ENCODE measurements at places on chromosomes 2 and 18.
A peak's percentile ranks its signal among the peaks of the same experiment; 100 is the strongest.

GRCh38 chr18:47683774-47684173 lies 246.7 kb downstream of the SMAD2 start:
- no peak for DNase-seq

GRCh38 chr2:239566995-239567568 lies 166.3 kb upstream of the HDAC4 start:
- no peak for DNase-seq

DNA sequence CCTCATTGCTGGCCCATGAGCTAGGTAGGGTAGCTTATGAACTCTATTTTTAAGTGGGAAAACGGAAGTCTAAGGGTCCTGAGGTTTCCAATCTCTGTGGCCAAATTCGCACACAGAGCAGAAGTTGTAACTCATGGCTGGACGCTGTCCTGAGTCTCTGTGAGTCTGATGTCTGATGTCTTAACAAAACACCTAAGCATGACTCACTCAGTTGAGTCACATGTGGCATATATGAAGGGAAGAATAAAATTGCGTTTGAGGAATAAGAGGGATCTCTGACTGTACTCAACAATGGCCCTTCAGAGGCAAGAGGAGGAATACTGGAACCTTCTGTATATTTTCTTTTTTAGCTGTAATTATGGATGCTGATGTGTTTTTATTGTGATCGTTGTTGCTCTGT lies 569.7 kb downstream of the RIT2 start:
- DNase-seq, result no peak

DNA sequence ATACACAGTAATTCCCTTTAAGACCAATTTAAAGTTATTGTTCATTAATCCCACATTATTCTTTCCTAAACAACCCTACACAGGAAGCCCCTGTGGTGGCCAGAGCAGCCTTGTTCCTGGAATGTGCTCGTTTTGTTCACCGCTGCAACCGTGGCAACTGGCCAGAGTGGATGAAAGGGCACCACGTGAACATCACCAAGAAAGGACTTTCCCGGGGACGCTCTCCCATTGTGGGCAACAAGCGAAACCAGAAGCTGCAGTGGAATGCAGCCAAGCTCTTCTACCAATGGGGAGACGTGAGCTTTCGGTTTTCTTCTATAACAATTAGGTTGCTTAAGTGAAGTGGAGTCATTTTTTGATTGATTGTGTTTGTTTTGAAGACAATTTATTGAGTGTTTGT lies 101.0 kb downstream of the UNC80 start:
- DNase-seq, result no peak

DNA sequence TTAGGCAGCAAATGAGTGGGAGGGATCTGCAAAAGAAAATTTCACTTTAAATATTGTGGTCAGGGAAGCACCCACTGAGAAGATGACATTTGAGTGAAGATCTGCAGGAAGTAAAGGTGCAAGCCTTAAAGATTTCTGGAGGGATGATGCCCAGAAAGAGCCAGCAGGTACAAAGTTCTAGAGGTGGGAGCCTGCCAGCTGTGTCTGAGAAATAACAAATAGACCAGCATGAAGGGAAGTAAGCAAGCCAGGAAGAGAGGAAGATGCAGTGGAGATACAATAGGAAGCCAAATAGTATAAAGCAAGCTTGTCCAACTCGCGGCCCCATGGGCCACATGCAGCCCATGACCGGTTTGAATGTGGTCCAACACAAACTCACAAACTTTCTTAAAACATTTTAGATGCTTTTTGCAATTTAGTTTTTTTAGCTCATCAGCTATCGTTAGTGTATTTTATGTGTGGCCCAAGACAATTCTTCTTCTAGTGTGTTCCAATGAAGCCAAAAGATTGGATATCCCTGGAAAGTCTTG lies 489.9 kb downstream of the DCC start:
- no peak for DNase-seq

DNA sequence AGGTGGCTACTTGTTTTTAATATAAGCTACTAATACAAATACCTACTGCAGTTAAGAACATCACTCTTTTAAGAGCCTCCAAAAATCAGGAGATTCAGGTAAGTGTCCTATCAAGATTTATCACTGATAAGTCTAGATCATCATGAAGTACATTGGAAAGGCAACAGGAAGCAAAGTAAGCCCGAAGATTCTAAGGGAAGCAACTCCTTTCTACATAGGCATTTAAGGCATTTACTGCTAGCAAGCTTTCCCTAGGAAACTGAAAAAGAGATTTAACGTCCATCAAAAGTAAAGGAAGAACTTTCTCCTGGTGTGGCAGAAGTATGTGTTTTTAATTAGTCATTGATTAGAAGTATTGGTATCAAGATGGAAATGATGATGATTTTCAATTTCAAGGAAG lies 3.7 kb downstream of the STK17B start:
- no peak for DNase-seq

- DNase-seq, result no peak
Measured at GRCh38 chr2:225052703-225053102, 10.4 kb upstream of the DOCK10 start.

- no peak for DNase-seq
Measured at GRCh38 chr18:70720607-70721006, 431.8 kb downstream of the SOCS6 start.

DNA sequence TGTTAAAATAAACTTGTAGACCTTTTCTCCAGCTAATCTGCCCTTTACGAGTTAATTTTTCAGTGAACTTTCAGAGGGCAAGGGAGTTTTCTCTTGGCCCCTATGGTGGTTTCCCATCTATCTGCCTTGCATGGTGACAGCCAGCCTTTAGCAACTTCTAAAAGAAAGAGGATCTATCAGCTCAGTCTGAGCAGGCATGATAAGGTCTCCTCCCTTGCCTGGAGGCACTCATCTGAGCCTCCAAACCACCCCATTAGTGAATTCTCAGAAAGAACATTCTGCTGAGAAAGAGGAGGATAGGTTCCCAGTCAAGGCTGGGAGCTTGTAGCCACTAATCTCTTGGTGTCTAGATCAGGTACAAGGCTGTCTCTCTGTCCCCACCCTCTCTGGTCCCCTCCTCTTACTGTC lies 10.7 kb upstream of the GYPC start:
- peak; percentile 89 for DNase-seq

GRCh38 chr2:161172901-161173540 lies 12.8 kb downstream of the TANK start:
- peak; percentile 83 for DNase-seq
